ENCODE measurements at places on chromosomes 1 and 21.
A peak's percentile ranks its signal among the peaks of the same experiment; 100 is the strongest.

- no peak for DNase-seq
These were observed 50.5 kb upstream of the PALMD start for GRCh38 chr1:99595441-99595840.

- no peak for DNase-seq
These were observed 25.3 kb upstream of the VAMP3 start for GRCh38 chr1:7745783-7746182.

- DNase-seq: no peak
These were observed 145.5 kb upstream of the IRF2BP2 start for GRCh38 chr1:234755449-234755863.

DNA sequence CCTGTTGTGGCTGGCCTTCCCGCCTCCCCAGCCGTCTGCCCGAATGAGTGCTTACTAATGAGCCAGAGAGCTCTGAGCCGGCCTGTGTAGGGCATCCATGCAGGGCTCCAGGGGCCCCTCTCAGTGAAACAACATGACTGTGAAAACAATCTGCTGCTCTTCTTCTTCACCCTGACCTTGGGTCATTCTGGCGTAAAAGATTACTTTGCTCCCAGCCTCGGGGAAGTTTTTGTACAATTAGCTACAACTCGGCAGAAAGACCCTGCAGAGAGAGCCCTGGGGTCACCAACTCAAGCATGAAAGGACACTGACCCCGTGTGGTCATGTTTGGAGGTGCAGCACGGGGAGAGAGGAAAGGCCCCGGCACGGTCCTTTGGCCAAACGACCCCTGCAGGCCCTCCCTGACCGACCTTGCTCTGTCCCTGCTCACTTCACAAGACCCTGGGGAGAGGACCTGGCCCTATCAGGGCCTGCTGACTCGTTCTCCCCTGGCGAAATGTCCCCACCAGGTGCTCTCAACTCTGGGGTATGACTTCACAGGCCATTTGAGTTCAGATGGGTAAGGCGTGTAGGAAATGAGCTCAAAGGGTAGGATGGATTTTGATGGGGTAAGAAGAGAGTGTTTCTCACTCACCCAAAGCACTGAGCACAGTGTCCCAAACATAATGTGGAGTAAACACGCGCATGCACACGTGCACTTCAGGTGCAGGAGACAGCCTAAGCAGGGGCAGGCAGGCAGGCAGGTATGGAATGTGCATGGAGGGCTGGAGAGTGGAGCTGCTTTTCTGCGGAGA is 22.9 kb upstream of the FAM20B start:
- DNase-seq: peak; percentile 37

DNA sequence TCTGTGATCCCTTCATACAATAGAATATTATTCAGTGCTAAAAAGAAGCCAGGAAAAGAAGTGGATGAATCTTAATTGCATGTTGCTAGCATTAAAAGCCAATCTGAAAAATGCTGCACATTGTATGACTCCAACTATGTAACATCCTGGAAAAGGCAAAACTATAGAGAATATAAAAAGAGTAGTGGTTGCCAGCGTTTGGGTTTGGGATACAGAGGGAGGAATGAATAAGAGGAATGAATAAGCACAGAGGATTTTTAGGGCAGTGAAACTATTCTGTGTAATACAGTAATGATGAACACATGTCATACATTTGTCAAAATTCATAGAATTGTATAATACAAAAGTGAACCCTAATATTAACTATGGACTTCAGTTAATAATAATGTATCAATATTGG is 42.5 kb downstream of the GPR88 start:
- DNase-seq: no peak

GRCh38 chr1:71695821-71696220 is 586.5 kb downstream of the NEGR1 start:
- no peak for DNase-seq

DNA sequence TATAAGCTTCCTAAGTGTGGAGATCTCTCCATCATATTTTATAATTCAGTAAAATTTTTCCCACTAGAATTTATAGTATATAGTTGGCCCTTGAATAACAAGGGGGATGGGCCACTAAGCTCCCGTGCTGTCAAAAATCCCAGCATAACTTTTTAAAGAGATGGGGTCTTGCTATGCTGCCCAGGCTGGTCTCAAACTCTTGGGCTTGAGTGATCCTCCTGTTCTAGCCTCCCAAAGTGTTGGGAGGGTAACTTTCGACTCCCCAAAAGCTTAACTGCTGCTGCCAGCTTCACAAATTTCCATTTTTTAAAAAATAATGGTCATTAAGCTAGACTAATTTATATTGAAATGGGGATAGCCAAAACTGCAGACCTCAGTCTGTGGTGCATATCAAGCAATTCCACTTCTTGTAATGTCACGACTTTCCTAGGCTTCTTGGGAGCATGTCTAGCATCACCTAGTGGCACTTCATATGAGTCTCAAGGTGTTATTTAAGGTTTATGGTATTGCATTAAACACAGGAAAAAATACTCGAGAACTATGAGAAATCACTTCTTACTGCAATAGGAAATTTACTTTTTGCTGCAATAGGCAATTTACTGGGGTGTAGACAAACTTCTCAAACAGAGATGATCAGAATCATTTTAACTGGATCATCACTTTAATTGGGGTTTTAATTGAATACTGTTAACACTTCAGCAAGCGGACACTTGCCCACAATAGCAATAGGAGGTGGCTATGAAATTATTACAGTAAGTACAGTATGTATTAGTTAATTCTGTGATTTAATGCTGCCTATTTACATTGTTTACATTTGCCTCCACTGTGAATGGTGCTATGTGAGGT is 19.3 kb upstream of the ACTA1 start:
- no peak for DNase-seq

GRCh38 chr1:172147541-172147940 is 272.9 kb upstream of the C1orf105 start:
- no peak for DNase-seq

- DNase-seq: peak; percentile 3
These were observed 41.0 kb upstream of the DR1 start for GRCh38 chr1:93304716-93305138.

DNA sequence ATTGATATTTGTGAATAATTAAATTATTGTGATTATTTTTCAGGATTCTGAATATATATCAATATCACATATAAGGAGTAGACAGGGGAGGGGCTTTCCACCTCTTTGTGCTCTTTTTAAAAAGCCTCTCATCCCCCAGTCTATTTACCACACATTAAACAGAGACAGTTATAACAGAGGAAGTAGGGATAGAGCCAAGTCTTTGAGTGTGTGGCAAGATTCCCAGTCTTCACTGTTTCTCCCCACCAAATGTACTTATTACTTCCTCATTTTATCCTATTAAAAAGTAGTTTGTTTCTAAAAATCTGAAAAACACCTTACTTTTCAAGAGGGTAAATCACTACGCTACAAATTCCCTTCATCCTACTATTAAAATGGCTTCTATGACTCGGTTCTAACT is 46.7 kb downstream of the EPS15 start:
- DNase-seq: no peak

GRCh38 chr1:25090707-25091422 is 141.4 kb downstream of the SYF2 start:
- DNase-seq: no peak

GRCh38 chr1:178796013-178796412 is 71.0 kb downstream of the RALGPS2 start:
- no peak for DNase-seq

DNA sequence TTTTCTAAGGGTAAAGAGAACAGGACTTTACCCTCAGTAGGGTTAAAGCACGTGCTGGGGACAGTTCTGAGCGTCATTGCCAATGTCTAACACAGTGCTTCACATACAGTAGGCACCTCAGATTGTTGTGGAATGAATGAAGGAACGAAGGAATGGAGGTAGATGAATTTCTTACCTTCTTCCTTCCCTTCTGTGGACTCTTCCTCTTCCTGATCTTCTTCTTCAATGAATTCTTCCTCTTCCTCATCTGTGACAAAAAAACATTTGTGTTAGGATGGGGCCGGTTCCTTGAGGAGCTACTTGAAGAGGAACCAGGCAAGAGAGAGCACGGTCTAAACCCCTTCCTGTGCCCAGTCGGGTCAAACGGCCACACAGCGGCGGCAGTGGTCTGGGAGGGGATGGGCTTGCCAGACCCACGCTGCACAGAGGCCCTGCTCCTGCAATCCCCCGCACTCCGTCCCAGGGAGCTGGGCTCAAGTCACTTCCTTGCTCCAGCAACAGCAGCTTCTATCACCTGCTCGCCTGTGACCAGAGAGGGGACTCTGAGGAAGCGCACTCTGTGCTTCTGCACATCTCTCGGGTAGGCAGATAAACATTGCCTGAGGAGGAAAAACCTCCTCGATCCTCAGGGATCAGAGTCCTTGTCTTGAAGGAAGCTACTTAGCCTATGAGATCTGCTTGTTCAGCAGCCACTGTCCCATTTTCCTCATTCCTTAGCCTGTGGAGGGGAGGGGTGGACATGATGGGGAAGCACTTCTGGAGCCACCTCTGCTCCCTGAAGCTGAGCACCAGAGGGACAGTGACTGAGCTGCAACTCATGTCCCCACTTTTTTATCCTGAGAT is 8.0 kb upstream of the SLC30A2 start:
- no peak for DNase-seq

DNA sequence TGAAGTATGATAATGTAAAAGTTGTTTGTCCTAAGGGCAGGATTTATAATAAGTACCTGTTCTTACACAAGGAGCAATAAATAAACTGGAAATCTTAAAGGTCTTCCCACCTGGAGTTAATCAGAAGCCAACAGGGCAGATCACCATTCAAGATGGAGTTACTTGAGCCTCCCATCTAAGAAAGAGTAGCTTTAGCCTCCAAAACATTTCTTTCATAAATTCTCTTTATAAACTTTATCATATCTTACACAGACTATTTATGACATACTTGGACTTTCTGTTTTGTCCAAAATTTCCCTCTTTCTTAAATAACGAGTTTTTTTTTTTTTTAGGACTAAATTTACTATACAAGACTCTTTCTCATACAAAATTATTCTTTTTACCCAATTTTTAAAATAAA is 18.5 kb downstream of the OR2T1 start:
- no peak for DNase-seq

- DNase-seq: no peak
These were observed 542.5 kb downstream of the NUF2 start for GRCh38 chr1:163864207-163864606.

- DNase-seq: no peak
These were observed 48.5 kb downstream of the CDC7 start for GRCh38 chr1:91549041-91549735.

DNA sequence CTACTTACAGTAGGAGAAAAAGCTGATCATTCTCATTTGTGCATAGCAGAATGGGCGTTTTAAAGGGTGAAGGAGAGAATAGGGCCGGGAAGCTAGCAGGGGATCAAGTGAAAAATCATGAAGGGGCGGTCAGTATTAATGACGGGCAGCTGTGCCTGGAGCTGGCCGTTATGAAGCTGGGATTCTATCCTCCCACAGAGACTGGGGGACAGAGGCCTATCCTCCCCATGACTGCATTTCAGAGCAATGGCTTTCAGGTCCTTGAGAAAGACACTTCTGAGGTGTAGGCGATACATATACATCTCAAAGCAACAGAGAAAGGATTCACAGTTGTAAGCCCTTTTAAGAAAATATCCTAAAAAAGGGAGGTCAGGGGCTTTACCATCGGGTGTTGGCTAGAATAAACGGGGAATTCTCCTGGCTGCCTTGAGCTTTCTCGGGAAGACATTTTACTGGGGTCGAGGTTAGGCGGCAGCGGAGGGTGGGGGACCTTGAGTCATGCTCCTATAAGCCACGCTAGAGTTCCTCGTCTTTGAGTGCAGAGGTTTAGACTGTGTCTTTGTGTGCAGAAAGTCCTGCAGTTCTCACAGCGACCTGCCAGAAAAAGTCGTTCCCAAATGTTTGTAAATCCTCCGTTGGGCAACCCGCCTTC is 559 bp upstream of the MTARC2 start:
- no peak for DNase-seq

DNA sequence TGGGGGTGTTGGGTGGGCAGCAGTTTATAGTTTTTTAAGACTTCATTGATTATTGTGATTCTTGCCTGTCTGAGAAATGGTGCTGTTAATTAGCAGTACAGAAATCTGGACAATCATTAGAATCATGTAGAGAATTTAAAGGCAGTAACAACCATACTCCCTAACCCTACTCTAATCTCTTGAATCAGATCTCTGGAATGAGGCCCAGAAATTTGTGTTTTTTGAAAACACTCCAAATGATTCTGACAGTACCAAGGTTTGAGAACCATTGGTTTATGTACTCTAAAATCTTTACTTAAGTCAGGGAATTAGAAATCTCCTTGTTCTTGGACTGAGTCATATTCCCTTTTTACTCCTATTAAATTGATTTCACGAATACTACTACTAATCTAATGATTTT is 24.0 kb downstream of the FNBP1L start:
- DNase-seq: no peak

DNA sequence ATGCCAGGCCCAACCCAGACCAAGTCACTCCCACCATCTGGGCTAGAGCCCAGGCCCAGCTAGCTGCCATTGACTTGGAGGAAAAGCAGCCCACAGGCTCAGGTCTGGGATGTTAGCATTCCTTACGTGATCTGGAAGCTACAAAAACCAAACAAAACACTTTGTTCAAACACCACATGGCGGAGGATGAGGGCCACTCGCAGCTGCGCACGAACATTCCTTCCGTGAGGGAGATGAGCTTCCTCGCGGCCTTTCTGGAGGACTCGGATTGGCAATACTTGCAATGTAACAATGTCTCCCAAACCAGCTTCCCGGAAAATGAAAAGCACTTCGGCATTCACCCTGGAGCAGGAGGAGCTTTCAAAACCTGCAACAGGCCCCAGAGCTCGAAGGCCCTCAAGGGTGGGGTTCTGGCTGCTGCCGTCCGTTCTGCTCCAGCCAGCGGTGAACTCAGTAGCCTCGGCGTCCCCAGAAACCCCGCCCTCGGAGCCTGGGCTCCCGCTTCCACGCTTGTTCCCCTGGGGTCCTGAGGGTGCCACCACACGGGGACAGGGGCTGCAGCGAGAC is 40.5 kb downstream of the COL6A1 start:
- DNase-seq: no peak

- no peak for DNase-seq
These were observed 75.7 kb upstream of the NRIP1 start for GRCh38 chr21:15140321-15141019.

DNA sequence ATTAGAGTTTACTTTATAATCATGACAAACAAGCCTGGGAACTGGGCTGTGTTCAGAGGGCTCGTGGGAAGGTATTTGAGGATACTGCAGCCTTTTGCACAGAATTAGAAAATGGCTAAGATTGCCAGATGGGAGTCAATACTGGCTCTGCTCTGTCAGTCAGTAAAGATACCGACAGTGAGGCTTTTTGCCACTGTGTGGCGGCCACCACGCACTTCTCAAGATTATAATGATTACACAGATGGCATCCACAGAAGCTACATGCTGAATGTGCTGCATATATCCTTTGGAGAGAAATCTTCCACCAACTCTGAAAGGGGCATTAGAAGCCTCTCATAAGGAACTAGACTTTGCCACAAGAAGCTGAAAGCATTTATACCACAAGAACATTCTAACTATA is 213.4 kb upstream of the PTBP2 start:
- no peak for DNase-seq

DNA sequence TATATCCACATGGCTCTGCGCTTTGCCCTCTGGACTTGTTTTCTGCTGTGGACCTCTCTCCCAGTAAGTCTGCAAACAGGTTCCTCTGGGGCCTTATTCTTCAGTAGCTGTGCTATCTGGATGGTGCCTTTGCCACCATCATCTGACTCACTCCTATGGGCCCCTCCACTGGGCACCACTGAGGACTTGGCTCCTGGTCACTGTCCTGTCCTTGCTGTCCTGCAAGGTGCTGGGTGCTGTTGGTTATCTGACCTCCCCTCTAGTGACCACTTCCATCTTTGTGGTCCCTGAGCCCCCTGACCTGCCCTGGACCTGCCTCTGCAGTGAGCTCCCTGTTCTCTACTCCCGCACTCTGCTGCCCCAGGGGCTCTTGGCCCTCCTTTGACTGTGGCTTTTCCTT is 6.7 kb downstream of the CNIH3 start:
- no peak for DNase-seq
